Heart left ventricle (tissue), 16 donors: ENCODE measurements at places on chromosomes 4 and X. TPM values are rescaled to one million over a fixed set of nuclear protein-coding genes. Genes with fewer than 3 reads are reported as not detected.

The PDLIM3 gene
- total RNA-seq, result 111 TPM

The TLR10 gene
- not detected for total RNA-seq

The CPXCR1 gene
- not detected for total RNA-seq

The AVPR2 gene
- 10.5 TPM for total RNA-seq

The GCNA gene
- 1.2 TPM for total RNA-seq

The MAGEA1 gene
- total RNA-seq, result not detected

The KDR gene
- total RNA-seq, result 42.6 TPM

The CXorf51B gene
- total RNA-seq, result not detected

The CT47B1 gene
- total RNA-seq, result not detected

The CSAG1 gene
- total RNA-seq, result not detected

The VEGFD gene
- 3.2 TPM for total RNA-seq

The C4orf36 gene
- total RNA-seq, result 1.1 TPM

The ATOH1 gene
- total RNA-seq, result not detected

The CT45A6 gene
- total RNA-seq, result not detected

The CPLX1 gene
- 0.75 TPM for total RNA-seq

The GLOD5 gene
- total RNA-seq, result not detected

The TLR3 gene
- total RNA-seq, result 1.7 TPM

The TIMM8A gene
- total RNA-seq, result 2.9 TPM

The NDP gene
- 0.21 TPM for total RNA-seq

The ANKRD50 gene
- 5.5 TPM for total RNA-seq

The LIMCH1 gene
- 345 TPM for total RNA-seq

The ZNF275 gene
- 7.9 TPM for total RNA-seq

The ARMCX4 gene
- total RNA-seq, result 2.5 TPM

The TECRL gene
- 652 TPM for total RNA-seq

The TXK gene
- total RNA-seq, result 0.25 TPM

The TEX28 gene
- not detected for total RNA-seq

The CPZ gene
- 0.29 TPM for total RNA-seq

The VCX3B gene
- total RNA-seq, result not detected

The CFAP299 gene
- total RNA-seq, result not detected

The AGA gene
- total RNA-seq, result 5.7 TPM

The CMC4 gene
- 19.9 TPM for total RNA-seq

The ETNPPL gene
- 8.8 TPM for total RNA-seq

The IL21 gene
- total RNA-seq, result not detected

The MAGEC1 gene
- not detected for total RNA-seq
